Omental fat pad (tissue), 4 donors: ENCODE measurements at places on chromosomes 11 and 22. TPM values are rescaled to one million over a fixed set of nuclear protein-coding genes. Genes with fewer than 3 reads are reported as not detected.

The NLRP10 gene
- total RNA-seq = not detected

The TPBGL gene
- not detected for total RNA-seq

The PYGM gene
- total RNA-seq = 2.1 TPM

The NCR3LG1 gene
- 3.6 TPM for total RNA-seq

The ACCS gene
- total RNA-seq = 16.1 TPM

The TRIM51 gene
- not detected for total RNA-seq

The DCHS1 gene
- 12.6 TPM for total RNA-seq

The KLHL35 gene
- total RNA-seq = 2.4 TPM

The ADM2 gene
- total RNA-seq = not detected

GRCh38 chr11:133950874-133951326 is 5.9 kb downstream of the IGSF9B start:
- no peak for DNase-seq

DNA sequence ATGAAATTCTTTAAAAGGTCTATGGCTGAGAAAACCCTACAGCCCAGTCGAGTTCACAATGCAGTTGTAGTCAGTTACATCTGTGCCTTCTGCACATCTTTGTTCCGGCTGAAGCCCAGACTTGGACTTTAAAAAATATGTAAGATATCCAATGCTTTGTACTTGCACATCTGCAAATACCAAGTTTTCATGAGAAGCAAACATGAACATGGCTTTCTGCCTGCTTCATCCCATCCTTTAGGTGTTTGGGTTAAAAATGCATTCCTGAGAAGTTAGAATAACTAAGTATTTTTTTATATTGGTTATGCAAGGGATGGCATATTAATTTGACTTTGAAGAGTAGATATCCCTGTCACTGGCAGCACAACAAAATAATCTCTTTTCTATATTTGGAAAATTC is 528.4 kb downstream of the METTL15 start:
- no peak for DNase-seq

DNA sequence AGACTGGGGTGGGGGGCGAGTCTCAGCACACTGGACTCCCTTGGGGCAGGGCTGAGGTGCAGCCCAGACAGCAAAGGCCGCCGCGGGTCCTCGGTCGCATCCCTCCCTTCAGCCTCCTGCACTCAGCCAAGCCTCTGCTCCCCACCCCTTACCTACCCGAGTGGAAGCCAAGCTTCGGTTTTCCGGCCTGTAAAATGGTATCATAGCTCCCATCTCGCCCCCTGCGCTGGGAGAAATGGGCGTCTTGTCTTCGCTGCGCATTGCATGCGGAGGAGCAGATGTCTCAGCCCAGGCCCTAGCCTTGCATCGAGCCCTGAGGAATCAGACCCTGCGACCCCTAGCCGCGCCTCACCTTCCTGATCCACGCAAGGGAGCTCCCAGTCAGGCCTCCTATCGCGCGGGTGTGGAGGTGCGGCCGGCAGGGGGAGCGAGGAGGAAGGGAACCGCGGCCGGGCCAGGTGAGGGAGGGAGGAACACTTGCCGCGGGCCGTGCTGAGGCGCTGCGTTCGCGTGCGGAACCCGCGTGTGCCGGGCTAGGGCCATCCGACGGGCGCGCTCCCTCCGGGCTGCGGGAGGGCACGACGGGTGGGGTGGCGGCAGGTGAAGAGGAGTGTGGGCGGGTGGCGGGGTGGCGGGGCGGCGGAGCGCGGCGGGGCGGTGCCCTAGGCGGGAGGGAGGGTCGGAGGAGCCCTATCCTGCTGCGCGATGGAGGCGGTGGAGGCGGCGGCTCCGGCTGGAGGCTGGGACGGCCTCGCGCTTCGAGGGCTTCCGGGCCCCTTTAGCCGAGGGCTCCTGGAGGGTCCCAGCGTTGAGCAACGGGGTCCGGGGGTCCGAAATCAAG is 4.1 kb upstream of the TBX1 start:
- no peak for DNase-seq

GRCh38 chr11:108698844-108699642 is 34.2 kb downstream of the DDX10 start:
- DNase-seq = no peak

- DNase-seq = no peak
These were observed 12.8 kb downstream of the PNPLA5 start for GRCh38 chr22:43878831-43879550.

DNA sequence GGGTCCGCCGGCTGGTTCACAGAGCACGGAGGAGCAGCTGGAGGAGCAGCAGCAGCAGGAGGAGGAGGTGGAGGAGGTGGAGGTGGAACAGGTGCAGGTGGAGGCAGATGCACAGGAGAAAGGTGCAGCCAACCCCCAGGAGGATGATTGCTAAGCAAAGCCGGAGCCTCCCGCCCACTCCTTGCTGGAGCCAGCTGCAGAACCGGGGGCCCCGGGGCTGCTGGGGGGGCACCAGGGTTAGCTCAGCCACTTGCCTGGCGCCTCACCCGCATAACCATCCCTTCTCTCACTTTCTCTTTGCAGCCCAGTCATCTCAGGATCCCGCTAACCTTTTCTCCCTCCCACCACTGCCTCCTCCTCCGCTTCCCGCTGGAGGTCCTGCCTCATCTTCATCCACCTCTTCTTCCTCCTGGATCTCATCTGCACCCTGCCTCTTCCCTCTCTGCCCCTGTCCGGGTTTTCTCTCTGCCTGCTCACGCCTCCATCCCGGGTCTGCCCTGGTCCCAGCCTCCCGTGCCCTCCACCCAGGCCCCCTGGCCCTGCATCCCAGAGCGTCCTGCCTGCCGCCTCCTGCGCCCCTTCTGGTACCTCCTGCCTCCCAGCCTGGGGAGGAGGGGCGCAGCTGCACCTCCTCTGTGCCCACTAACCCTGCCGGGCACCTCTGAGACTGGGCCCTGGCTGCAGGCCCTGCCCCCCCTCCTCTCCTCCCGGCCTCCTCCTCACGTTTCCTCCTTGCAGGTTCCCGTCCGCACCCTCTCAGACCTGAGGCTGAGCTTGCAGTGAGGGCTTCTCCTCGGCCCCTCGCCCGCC is 9.5 kb downstream of the KCTD17 start:
- DNase-seq = no peak

DNA sequence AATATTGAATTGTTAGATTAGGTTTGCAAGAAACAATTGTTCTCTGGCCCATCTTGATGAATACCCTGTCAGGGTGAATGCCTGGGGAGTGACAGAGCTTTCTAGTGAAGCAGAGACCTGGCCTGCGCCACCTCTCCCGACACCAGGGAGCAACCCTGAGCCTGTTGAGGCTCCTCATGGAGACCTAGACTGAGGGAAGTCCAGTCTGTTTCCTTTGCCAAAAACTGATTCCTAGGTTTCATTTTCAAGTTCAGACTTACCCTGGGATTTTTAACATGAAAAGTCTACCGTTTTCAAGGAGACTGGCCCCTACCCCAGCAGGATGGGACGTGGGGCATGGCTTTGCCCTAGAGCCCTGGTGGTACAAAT is 173.7 kb upstream of the SORL1-AS1 start:
- DNase-seq = no peak

DNA sequence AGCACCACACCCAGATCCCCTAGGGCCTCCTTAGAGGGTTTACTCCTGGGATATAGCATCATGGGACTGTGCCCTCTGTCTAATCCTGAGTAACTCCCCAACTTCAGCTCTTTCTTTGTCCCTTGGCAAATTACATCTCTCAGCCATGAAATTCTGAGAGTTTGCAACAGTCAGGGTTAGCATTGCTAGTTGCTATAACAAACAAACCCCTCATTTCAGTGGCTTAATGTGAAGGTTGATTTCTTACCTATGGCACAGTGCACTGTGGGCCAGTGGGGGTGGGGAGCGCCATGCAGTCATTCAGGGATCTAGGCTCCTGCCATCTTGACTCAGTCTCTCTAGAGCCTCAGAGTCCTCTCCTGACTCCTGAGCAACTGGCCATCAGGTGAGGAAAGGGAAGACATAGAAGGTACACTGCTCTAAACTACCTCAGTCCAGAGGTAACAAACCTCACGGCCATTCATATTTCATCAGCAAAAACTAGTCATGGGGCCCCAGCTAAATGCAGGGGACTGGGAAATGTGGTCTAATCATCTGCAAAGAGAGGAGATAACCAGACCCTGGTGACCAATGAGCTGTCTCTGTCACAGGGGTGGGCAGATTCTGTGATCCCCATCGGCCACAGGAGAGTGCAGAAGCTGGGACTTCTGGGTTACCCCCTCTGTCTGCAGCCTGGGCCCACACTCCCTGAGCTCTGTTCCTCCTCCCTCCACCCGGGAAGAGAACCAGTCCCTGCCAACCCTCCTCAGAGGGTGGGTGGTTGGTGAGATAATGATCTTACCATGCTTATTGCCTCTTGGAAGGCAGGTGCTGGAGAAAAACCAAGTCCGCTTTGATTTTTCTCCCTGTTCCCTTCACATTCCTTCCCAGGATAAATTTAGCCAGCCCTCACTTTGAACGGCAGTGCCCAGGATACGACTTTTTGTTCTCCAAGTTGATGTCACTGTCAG is 17.5 kb downstream of the PRG3 start:
- DNase-seq = no peak

GRCh38 chr22:43890901-43891331 is 897 bp downstream of the PNPLA5 start:
- no peak for DNase-seq

- no peak for DNase-seq
These were observed 856.2 kb upstream of the CCDC90B start for GRCh38 chr11:84142411-84142810.

DNA sequence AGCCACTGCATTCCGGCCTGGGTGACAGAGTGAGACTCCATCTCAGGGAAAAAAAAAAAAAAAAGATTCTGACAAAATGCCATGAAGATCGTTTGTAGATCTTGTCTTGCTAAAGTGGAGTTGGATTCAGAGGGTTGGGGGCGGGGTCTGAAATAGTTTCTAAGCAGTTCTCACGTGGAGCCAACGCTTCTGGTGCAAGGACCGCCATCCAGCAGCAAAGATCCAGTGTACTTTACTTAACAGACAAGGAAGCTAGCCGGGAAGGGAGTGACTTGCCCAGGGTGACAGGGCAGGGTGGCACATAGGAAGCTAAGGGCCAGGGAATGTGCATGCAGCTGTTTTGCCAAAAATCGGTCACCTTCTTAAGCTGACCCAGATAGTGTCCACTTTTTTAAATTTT is 27.4 kb downstream of the APOL1 start:
- DNase-seq = no peak

GRCh38 chr22:24230911-24231656 is 13.8 kb downstream of the GGT5 start:
- no peak for DNase-seq

DNA sequence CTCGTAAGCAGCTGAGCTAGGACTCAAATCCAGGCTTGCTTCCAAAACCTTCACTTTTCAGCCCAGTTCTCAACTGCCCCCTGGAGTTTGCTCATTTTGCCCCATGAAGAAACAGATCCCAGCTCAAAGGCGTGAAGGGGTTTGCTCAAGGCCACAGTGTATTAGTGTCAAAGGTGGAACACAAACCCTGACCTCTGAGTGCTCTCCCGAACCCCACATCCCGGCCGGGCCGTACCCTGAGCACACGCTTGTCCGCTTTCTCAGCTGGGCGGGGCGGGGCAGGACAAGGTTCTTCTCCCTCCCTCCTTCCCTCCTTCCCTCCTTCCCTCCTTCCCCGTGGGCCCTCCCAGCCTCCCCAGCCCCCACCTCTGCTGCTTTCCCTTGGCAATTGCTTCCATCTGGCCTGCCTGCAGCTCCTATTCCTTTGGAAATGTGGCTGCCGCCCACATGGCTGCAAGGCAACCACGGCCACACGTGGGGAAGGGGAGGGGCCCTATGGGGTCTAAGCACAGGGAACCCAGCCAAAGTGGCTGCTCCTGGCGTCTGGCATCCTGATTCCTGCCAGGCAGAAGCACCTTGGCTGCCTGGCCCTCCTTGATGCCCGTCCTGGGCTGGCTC is 4.1 kb downstream of the ST3GAL4 start:
- DNase-seq = no peak

GRCh38 chr11:128620309-128621100 is 33.1 kb upstream of the ETS1 start:
- no peak for DNase-seq

- no peak for DNase-seq
These were observed 55.4 kb downstream of the CDKN1C start for GRCh38 chr11:2830030-2830812.

DNA sequence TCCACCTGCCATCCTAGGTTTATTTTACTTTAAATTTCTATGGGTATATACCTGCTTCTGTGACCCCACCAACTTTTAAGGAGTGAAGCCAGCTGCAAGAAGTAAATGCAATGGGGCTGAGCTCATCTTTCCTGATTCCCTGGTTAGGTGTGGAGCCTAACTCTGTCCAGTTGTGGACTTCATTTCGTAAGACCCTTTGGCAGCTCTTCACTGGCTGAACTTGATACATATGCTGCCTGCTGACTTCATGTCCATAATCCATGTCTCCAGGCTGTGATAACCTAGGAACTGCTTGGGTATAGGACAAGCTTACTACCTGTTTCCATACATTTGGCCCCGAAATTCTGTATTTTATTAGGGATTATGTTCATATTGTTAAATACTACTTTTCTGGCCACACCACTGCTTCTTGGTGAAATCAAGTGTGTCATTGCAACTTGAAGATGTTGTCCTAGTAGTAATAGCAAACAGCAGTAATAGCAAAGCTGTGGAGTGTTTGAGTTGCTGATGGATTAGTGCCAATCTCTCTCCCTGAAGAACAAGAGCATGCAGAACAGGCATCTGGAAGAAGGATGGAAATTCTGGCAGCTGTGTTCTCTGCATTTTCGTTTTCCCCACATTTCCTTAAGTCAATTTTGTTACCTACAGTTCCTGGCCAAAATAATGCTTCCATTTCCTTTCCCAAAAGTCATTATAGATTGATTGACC is 31.2 kb downstream of the LDLRAD3 start:
- DNase-seq = no peak

GRCh38 chr22:20658433-20659222 is 115.3 kb upstream of the SERPIND1 start:
- DNase-seq = no peak

DNA sequence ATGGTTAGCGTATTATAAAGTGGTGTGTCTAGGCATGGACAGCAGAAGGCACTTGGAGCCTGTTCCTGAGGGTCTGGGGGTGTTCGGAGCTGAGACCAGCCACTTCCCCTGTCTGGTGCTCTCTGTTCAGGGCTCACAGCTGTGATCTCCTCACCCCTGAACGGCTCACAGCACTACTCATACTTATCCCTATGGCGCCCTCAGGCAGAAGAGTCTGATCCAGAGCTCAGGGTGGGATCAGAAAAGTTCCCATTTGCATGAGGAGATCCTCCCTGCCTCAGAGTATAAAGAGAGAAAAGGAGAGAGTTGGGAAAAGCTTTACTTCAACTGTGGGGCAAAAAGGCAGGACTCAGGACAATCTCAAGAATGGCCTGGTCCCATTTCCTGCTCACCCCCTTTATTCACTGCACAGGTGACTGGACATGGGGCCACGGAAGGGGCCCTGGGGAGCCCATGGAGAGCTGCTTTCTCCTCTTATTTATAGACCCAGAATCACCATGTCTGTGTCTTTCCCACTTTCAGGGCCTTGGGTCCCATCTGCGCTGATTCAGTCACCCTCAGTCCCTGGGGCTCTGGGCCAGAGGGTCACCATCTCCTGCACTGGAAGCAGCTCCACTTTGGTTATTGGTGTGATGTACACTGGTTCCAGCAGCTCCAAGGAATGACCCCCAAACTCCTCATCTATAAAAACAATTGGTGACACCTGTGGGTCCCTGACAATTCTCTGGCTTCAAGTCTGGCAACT is 97.0 kb upstream of the TOP3B start:
- no peak for DNase-seq
